Stimulated activated CD4-positive, alpha-beta T cell treated with anti-CD3 and anti-CD28 coated beads, Interleukin-4, amount 100 ng/mL, for 1 hour (primary cell): ENCODE measurements at places on chromosomes 1 and 21.

DNA sequence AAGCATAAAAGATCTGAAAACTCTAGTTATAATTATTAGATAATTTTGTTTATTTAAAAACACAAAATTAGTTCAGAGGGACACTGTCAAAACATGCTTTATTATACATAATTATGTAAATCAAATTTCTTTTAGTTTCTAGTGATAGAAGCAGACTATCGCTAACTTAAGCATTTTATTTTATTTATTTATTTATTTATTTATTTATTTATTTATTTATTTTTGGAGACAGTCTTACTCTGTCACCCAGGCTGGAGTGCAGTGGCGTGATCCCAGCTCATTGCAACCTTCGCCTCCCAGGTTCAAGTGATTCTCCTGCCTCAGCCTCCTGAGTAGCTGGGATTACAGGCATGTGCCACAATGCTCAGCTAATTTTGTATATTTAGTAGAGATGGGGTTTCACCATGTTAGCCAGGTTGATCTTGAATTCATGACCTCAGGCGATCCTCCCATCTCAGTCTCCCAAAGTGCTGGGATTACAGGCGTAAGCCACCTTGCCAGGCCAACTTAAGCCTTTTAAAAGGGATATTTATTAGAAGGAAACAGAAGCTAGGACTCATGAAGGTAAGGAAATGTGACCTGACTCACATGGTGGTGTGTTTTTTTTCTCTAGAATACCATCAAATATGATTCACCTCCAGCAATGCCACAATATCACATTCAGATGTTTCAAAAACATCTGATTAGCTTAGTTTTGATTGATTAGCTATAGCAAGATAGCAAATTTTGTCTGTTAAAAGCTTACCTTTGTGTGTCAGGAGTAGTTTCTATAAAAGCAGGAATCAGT lies 1357.4 kb upstream of the ADGRL4 start:
- no peak for DNase-seq

DNA sequence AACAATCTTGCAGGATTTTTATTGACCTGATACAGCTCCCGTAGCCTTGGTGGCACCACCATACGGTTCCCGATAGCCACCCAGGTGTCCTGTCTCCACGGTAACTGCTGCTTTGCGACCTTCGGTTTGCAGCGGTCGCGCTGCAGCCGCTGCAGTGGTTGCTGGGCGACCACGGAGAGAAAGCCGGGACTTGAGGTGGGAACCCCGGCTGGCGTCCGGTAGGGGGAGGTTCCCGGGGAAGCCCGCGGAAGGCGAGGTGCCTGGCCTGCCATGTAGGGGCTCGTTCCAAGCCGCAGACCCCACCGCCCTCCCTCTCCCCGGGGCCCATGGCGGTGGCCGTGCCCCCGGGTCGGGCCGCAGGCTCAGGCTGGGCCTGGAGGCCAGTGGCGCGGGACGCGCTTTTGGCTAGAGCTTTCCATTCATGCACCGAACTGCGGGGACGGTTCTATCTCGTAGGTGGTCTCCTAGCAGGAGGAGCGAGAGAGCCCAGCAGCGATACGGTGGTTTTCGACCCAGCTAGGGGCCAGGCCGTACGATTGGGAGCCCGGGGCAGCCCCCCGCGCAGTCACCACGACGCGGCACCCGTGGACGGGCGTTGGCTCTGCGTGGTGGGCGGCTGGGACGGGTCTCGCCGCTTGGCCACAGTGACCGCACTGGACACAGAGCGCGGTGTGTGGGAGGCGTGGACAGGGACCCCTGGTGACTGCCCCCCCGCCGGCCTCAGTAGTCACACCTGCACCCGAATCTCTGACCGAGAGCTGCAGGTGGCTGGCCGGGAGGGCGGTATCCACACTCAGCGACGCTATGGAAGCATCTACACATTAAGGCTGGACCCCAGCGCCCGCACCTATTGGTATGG lies at the start of gene KLHDC9:
Gene KLHDC9, plus strand, starts transcription at position 152 of the 859 bp plus-strand sequence. Its CDS starts 175 bp downstream, at position 327.
- peak; percentile 57 for DNase-seq

DNA sequence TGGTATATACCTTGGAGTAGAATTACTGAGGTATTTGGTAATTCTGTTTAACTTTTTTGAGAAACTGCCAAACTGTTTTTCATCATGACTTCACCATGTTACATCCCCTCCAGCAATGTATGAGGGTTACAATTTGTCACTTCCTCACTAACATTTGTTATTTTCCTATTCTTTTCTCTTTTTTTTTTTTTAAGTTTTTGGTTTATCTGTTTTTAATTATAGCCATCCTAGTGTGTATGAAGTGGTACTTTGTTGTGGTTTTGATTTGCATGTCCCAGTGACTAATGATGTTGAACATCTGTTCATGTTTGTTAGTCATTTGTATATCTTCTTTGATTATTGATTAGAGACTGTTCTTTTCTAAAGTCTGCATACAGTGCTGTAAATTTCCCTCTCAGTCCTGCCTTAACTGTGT lies 147.3 kb downstream of the HS2ST1 start:
- no peak for DNase-seq

- no peak for DNase-seq
Measured at GRCh38 chr1:154420961-154421924, 16.1 kb downstream of the IL6R start.

DNA sequence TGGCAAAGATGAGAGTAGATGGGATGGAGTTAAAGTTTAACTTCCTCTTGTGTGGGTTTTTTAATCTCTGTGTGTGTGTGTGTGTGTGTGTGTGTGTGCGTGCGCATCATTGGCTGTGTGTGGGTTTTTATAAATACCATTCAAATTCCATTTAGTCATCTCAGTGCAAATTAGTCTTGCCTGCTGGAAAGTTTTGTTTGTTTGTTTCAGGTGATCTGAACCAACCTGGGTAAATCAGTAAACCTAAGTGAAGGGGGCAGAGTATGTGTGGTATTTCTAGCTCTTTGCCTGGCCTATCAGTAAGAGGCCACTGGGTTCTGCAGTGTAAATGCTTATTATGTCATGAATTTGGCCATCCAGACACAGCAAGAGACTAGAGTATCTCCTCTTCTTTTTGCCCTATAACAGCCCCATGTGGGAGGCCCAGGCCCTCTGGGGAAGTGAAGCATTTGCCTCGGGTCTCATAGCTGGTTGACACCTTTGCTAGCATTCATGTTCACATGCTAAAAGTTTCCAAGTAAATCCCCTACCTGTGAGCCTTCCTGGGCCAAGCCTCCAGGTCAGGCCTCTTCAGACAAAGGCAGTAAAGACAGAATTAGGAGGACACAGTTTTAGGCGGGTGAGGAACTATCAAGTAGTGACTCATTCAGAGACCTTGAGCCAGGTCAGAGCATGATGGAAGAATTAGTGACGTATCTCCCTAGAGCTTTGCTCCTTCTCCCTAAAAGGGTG lies 14.7 kb downstream of the INTS3 start:
- DNase-seq: no peak

DNA sequence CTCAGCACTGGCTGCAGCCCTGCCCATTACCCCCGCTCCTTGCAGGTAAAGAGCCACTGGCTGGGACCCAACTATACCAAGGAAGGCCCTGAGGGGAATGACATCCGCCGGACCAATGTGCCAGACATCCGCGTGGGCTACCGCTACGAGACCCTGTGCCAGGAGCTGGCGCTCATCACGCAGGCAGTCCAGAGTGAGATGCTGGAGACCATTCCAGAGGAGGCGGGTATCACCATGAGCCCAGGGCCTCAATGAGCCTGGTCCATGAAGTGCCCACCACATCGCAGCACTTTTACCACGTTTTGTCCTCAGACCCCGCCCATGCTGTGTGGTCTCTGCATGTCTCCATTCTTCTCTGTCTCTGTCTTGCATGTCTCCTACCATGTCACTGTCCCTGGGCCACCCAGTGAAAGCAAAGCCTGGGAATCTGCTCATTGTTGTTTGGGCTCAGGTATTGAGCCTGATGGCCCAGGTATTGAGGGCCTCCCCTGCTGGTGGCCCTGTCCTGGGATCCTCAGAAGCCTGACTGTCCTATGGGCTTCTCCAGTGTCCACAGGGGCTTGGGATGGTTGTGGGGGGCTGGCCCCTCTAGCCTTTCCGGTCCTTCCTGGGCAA lies 11.4 kb downstream of the AMPD2 start:
- DNase-seq: no peak

- no peak for DNase-seq
Measured at GRCh38 chr1:156862997-156863599, 2.4 kb downstream of the NTRK1 start.

DNA sequence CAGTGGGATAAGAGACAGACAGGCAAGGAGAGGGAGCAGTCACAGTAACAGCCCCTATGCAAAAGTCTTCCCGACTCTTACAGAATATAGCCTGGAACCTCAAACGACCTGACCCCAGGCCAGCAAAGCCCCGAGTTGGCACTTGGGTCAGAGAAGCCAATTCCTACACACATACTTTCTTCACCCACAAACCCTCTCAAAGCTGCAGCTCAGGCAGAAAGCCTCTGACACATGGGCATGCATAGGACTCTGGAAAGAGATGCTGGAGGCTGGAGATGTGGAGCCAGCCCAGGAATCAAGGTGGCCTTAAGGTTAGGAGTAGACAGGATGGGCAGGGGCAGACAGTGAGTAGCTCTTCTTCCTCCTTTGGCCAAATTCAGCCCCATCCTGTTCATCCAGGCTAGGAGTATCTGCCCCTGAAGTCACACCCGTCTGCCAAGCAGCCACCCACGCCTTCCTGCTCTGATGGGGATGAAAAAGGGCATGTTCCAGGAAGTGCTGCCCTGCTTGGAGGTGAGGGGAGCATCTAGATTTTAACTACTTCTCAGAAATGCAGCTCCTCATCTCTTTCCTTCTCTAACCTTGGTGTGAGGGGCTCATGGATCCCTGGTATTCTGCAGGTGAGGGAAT lies 7.8 kb downstream of the SLC41A1 start:
- DNase-seq: peak; percentile 37
